ENCODE measurements at places on chromosomes 13 and 19. TPM values are rescaled to one million over a fixed set of nuclear protein-coding genes. Genes with fewer than 3 reads are reported as not detected.

GRCh38 chr13:80821466-80821865 is 480.5 kb upstream of the SPRY2 start:
- no peak for ATAC-seq

DNA sequence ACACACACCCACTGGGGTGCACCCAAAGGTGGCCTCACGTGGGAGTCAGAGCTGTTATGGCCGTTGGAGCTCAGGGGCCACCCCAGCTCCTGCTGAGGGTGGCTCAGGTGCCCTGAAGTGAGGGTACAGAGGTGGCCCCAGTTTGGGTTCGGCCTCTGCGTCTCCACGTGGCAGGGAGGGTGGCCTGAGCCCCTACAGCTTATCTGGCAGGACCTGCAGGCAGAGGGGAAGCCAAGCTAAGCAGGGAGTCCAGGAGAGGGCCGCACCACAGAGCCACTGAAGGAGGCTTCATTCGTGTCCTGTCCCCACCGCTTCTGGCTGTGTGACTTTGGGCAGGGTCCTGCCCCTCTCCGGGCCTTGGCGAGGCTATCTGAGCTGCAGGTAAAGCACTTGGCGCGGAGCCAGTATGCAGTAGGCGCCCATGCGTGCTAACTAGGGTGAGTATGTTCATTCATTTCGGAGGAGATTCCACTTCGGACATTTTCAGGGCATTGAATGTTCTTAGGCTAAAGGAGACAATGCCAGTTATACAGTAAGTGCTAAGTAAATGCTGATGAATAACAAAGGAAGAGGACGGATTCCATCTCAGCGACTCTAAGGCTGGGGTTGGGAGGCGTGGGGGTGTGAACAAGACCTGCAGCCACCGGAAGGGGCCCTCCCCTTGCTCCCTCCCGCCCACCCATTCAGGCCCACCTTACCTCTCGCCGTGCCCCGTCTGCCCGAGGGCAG is 4.9 kb downstream of the REX1BD start:
- ATAC-seq, result no peak

- no peak for ATAC-seq
Measured at GRCh38 chr19:49403404-49404187, 15.5 kb downstream of the KASH5 start.

- peak; percentile 59 for ATAC-seq
Measured at GRCh38 chr19:34351382-34351826, 13.6 kb upstream of the GPI start.

CEBPG gene
- 15.7 TPM for total RNA-seq

DNA sequence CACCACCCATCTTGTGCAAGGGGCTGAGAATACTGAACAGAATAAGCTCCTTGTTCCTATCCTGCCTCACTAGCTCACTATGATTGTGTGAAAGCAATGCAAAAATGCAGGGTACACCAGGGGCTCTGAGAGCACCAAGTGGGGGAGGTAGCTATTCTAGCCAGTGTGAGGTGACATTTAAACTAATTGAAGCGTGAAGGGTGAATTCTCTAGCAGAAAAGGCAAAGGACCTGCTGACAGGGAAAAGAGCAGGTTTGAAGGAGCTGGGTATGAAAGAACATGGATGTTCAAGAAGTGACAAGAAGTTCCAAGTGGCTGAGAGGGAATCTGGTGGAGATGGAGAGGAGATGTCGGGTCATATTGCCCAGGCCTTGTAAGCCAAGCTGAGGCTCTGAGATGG is 64.2 kb downstream of the SIAH3 start:
- peak; percentile 38 for ATAC-seq

- ATAC-seq, result no peak
Measured at GRCh38 chr13:96020931-96021330, 32.3 kb downstream of the UGGT2 start.

- no peak for ATAC-seq
Measured at GRCh38 chr13:80245162-80245733, 95.7 kb downstream of the SPRY2 start.

- ATAC-seq, result peak; percentile 82
Measured at GRCh38 chr19:49889687-49890348, 6.9 kb downstream of the IL4I1 start.

DNA sequence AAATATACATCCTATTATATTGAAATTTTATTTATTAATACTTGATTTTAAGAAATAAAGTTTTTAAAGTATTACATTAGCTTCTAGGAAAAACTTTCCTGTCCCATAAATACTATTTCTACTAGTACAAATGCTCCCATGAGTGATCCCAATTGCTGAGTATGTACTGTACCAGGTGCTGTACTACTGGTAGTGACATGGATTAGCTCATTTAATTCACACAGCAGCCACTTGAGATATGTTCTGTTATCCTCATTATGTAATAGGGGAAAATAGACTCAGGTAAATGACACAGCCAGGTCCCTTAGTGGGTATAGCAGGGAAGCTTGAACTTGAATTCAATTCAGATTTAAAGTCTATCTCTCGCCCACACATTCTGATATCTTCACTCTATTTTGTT is 363.1 kb downstream of the FGF14 start:
- ATAC-seq, result no peak

GRCh38 chr19:14061751-14062557 is at the start of gene PALM3:
Gene PALM3, minus strand, starts transcription at chr19:14062076. Its CDS starts 96 bp downstream, at chr19:14061980.
- no peak for ATAC-seq

KLK3 gene
- total RNA-seq, result 3.2 TPM

- ATAC-seq, result no peak
Measured at GRCh38 chr19:8081569-8082550, 29.3 kb downstream of the CCL25 start.

DNA sequence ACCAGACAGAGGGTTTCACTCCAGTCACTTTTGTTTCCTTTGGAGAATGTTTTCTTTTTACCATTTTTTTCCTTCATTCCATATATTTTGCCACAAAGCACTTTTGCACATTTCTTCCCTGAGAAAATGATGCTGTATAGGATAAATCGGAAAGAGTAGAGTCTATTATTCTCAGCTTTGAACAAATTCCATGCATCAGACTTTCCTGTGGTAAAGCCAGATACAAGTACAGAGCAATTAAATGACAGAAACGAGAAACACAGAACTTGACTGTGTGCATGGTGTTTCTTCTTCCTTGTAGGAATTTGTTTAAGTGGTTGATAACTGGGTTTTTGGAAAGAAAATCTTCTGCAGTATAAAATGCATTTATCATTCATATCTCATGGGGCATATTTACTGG is 107.4 kb upstream of the CSNK1A1L start:
- no peak for ATAC-seq

DNA sequence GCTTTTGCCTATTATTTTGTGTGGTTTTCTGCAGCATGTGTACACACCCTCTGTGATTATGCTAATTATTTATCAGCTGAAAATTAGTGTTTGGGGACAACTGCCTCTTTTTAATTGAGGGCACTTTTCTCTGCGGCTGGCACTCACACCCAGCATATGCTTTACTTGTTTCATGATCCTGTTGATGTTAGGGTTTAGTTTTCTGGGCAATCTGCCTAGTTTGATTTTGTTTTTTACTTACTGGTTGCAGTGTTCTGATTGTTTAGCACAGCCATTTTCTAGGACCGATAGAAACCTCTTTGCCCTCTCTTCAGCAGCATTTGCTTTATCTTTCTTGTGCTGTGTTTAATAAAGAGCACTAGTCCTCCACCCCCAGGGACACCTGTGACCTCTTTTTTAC is 161.6 kb downstream of the PAN3 start:
- no peak for ATAC-seq

DMPK gene
- total RNA-seq, result 22.3 TPM

Data from motor neuron (in vitro differentiated cells).